ENCODE measurements at places on chromosomes 16 and 17.

DNA sequence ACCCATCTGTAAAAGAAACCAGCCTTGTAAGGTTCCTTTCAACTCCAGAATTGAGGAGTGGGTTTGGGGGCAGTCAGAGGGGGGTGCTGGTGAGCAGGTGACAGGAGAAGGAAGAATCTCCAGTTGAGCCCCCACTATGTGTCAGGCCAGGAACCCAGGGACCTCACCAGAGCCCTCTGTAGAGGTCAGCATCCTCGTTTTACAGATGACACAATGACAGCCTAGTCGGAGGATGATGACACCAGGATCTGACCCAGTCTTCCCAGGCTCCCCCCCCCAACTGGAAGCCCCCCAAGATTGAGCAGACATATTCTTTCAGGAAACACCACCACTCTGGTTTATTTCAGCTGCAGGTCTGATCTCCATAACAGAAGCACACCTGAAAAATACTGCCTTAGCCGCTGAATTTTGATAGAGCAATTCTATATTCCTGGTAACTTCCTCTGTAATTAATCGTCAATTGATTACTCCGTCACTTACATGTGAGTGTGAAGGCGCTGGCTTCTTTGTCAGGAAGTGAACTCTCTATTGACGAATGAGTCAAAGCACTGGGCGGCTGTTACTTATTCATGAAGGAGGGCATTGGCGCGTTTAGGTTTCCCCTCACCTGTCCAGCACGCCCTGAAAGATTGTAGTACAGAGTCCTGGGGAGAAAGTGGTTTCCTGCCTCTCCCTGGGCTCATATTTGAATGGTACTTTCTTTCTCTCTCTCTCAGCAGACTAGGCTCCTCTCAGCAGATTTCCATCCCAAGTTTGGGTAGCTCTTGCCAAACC is 21.2 kb downstream of the SOCS3 start:
- DNase-seq: no peak

- DNase-seq: no peak
Observed at GRCh38 chr16:81004646-81005353, 1.9 kb downstream of the CMC2 start.

DNA sequence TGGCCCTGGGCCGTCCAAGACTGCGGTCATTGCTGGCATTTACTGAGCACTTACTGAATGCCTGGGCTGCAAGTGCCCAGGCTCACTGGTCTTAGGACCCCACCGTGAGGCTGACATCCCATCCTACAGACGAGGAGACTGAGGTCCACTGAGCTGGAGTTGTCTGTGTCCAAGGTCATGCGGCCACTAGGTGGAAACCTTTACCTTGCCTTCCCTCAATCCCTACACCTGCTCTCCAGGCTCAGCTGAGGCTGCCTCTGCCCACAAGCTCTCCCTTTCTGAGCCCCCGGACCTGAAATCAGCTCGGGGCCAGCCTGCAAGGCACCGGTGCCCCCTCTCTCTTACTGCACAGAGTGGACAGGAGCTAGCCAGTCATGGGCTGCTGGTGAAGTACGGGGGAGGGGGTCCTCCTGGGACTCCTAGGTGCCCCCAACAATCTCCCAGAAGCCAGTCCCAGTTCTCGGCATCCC is 1.5 kb downstream of the CASKIN1 start:
- peak; percentile 20 for DNase-seq

DNA sequence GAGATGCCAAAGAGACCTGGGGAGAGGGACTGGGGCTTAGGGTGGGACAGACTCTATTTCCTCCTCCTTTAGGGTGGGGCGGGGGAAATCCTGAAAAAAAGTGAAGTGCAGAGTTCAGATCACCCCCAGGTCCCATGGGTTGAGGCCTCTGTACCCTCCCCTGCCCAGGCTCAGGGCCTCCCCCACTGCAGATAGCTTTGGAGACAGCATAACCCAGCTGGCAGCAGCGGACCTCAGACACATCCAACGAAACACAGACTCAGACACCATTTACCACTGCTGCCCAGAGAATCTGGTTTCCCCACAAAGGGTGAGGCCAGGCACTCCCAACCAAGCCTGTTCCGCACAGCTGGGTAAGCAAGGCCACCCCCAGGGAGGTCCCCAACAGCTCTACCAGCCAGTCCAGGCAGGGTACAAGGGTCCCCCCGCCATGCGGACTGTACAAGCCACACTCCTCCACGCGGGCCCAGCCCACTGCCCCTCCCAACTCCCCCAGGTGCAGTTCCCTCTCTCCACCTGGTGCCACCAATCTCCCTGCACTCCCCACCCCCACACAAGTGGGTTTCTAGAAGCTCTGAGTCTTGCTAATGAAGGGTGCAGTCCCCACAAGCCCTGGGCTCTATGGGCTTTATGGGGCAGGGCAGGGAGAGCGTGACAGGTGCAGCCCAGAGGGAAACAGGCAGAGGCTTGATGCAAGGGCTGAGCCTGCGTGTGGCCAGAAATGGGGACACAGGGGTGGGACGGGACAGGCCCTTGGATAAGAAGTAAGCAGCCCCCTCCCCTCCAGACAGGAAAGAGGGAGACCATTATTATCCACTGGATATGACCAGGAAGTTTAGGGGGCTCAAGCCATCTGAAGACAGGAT is 8.9 kb downstream of the RHBDF2 start:
- no peak for DNase-seq

DNA sequence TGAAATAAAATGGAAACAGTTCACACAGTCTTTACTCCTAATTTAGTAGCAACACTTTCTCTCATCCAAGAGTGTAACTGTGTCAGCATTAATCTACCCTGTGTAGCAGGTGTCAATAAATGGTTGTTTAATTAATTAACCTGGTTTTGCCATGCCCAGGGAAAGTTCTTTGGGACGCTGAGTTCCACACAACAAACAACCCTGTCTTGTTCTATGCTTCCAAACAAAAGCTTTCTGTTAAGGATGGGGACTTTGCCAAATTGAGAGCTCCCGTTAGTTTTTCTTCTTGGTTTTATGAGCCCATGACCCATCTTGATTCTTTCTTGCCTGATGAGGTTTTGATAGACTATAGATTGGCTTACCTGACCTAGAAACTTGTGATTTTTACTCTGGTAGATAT is 530.1 kb downstream of the KCNJ2 start:
- DNase-seq: no peak

DNA sequence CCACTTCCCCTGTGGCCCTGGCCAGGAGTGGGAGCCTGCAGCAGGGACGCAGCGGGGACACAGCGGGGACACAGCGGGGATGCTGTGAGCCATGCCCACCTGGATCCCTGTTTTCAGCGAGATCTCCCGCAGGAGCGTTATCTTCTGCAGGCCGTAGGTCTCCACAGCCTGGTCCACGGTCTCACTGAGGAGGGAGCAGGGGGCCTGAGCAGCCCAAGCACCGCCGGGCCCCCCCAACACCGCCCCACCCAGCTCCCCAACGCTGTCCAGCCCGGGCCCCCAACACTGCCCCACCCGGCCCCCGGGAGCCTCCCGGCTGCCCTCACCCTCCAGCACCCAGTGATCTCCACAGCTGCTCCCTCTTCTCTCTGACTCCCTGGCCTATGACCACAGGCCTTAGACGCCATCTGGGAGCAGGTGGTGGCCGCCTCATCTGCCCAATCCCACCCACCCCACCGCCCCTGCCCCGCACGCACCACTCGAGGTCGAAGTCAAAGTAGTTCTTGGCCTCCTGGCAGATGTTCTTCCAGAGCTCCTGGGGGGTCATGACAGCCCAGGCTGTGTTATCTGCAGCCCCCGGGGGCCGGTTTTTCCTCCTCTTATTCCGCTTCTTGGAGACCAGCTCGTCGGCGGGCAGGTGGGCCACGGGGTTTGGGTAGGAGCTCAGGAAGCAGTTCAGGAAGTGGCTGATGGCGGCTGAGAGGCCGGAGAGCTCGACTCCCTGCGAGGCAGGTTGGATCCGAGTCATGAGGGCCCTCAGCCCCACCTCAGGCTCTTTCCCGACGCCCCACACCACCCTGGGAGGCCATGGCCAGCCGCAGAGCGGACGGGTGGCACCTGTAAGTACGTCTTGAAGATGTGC is 17.0 kb downstream of the CLUH start:
- DNase-seq: no peak
